ENCODE measurements at places on chromosomes 7 and 10. TPM values are rescaled to one million over a fixed set of nuclear protein-coding genes. Genes with fewer than 3 reads are reported as not detected.

CALML5 gene
- not detected for polyA plus RNA-seq

KLF14 gene
- polyA plus RNA-seq: not detected

MYL10 gene
- not detected for polyA plus RNA-seq

C10orf53 gene
- not detected for polyA plus RNA-seq

FAM25A gene
- not detected for polyA plus RNA-seq

NEBL gene
- polyA plus RNA-seq: 0.58 TPM
